Aorta (tissue), 5 donors: ENCODE measurements at places on chromosomes 11 and 22. TPM values are rescaled to one million over a fixed set of nuclear protein-coding genes. Genes with fewer than 3 reads are reported as not detected.

HSPB2 gene
- total RNA-seq: 18.1 TPM

MIAT gene
- total RNA-seq: 5.0 TPM

VSIG10L2 gene
- 0.48 TPM for total RNA-seq

PRSS23 gene
- total RNA-seq: 109 TPM

OR52B4 gene
- total RNA-seq: not detected

SLC1A2 gene
- total RNA-seq: 1.1 TPM

CDHR5 gene
- not detected for total RNA-seq

GSTP1 gene
- 432 TPM for total RNA-seq

NCR3LG1 gene
- 3.2 TPM for total RNA-seq

C22orf39 gene
- 33.4 TPM for total RNA-seq

CHEK1 gene
- 4.3 TPM for total RNA-seq

MIOX gene
- total RNA-seq: not detected

OR6A2 gene
- total RNA-seq: 0.26 TPM

GRCh38 chr11:117438371-117439000, 110.8 kb downstream of the CEP164 start:
- no peaks in the 10 kb centered on the region for H3K4me1 ChIP-seq
- peak; percentile 51 for DNase-seq
- no peaks in the 10 kb centered on the region for H3K36me3 ChIP-seq
- no peak overlapping the region for H3K4me3 ChIP-seq
- no peak overlapping the region for H3K27ac ChIP-seq

GRCh38 chr22:23285236-23285635, 104.9 kb downstream of the BCR start:
- H3K4me1 ChIP-seq: no peaks in the 10 kb centered on the region
- H3K27ac ChIP-seq: no peak overlapping the region
- DNase-seq: no peak
- no peaks in the 10 kb centered on the region for H3K27me3 ChIP-seq

DNA sequence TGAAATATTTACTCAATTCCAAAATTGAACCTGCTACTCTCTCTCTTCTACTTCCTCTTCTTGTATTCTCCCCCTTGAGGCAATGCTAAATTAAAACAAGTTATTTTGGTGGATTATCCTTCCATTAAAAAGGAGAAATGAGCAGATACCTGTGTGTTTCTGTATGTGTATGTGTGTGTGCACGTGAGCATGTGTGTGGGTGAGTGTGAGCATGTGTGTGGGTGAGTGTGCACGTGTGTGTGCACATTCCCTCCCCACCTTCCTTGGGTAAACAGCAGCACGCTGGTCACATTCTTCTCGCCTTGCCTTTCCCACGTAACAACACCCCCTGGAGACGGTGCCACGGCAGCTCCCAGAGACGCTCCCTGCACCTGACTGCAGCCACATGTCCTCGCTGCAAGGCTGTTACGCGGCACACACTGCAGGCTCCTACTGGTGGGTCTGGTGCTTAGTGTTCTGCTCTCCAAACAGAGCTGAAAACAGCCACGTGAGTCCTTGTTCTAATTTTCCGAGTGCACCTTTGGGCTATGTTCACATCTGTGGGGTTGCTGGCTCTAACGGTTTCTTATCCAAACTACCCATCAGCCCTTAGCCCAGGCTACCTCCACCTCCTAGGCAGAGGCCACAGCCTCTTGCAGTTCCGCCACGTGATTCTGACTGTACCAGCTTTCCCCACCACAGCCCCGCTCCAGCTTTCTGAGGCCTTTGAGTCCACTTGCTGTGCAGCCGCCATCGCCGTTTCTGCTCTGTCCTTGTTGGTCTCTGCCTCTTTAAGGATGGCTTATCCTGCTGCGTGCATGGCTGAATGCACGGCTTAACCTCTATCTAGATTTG, 123.4 kb downstream of the CTTN start:
- no peak overlapping the region for H3K27ac ChIP-seq
- H3K4me3 ChIP-seq: no peak overlapping the region
- H3K27me3 ChIP-seq: no peaks in the 10 kb centered on the region
- peak; percentile 17 for DNase-seq

DNA sequence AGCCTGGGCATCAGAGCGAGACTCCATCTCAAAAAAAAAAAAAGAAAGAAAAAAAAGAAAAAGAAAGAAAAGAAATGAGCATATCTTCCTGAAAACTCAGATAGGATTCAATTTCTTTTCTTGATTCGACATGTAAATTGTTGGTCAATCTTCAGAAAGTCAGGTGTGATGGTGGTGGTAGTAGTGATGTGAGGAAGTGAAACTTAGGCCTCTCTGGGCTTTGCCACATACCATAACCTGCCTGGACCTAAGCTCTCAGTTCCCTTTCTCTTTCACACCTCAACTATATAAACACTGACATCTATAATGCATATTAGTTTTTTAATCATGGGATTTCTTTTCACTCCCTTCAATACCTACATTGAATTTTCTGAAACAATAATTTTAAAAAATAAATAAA, 98.0 kb upstream of the TBCEL start:
- DNase-seq: no peak
- H3K4me1 ChIP-seq: no peaks in the 10 kb centered on the region

DNA sequence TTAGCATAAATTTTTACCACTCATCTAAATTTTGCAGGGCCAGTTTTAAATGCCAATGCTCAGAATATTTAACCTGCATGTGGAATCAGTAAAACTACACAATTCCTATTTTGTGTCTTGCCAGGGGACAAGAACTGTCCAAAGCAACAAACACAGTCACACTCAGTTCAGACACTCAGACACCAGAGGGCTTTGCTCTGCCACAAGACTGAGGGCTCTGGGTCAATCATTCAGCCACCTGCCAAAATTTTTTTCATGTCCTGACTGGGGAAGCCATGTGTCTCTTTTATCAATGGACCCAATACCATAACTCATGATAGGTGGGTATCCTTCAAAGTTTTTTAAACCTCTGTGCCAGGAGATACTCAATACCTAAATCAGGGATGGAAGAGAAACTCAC, 304.0 kb upstream of the ANO3 start:
- DNase-seq: no peak
- H3K27me3 ChIP-seq: no peaks in the 10 kb centered on the region
- H3K36me3 ChIP-seq: no peaks in the 10 kb centered on the region

- no peak for DNase-seq
- no peaks in the 10 kb centered on the region for H3K27me3 ChIP-seq
- no peaks in the 10 kb centered on the region for H3K4me1 ChIP-seq
- H3K27ac ChIP-seq: no peak overlapping the region
These were observed 32.3 kb downstream of the RSPH14 start for GRCh38 chr22:23109441-23109978.

DNA sequence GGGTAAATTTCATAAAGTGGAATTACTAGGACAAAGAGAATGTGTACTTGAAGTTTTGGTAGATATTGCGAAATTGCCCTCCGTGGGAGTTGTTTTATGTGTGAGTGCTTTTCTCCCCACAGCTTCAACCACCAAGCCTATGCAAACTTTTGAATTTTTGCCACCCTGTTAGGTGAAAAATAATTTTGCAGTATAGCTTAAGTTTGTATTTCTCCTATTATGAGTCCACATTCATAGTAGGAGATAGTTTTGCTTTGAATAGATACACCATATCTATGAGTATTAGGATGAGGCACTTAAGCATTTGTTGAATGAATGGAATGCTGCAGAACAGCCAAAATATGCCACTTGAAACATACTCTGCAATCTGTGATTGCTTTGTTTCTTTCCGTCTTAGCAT, 43.6 kb downstream of the UVRAG start:
- no peaks in the 10 kb centered on the region for H3K36me3 ChIP-seq
- no peaks in the 10 kb centered on the region for H3K4me1 ChIP-seq
- no peak overlapping the region for H3K27ac ChIP-seq
- no peak for DNase-seq

DNA sequence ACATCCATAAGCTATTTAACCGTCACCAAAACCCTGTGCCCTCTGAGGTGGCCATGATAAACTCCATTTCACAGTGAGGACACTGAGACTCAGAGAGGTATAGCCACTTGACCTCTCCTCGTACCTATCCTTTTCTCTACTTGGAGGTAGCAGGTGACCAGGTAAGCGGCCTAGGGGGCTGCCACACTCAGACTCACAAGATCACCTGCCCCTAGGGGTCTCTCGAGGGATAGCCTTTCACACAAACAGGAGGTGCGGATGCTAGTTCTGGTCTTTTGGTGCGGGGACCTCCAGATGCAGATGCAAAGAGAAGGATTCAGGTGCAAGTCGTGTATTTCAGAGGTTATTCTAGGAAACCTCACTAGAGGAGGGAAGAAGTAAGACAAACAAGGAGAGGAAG, 14.6 kb downstream of the MS4A18 start:
- H3K27ac ChIP-seq: no peak overlapping the region
- no peak for DNase-seq
- no peaks in the 10 kb centered on the region for H3K27me3 ChIP-seq
- no peaks in the 10 kb centered on the region for H3K4me1 ChIP-seq
- no peak overlapping the region for H3K4me3 ChIP-seq

- H3K27me3 ChIP-seq: no peaks in the 10 kb centered on the region
- no peaks in the 10 kb centered on the region for H3K36me3 ChIP-seq
- H3K4me3 ChIP-seq: no peak overlapping the region
These were observed 1516.4 kb downstream of the TBC1D22A start for GRCh38 chr22:48278620-48279460.

GRCh38 chr11:111189466-111189865, 56.1 kb upstream of the POU2AF2 start:
- no peaks in the 10 kb centered on the region for H3K36me3 ChIP-seq
- no peaks in the 10 kb centered on the region for H3K4me1 ChIP-seq
- no peak overlapping the region for H3K27ac ChIP-seq
- H3K27me3 ChIP-seq: no peaks in the 10 kb centered on the region
- DNase-seq: no peak

GRCh38 chr11:21602699-21603098, 590.2 kb upstream of the ANO5 start:
- DNase-seq: no peak
- no peak overlapping the region for H3K4me3 ChIP-seq
- H3K4me1 ChIP-seq: no peaks in the 10 kb centered on the region
- H3K27me3 ChIP-seq: no peaks in the 10 kb centered on the region
- no peak overlapping the region for H3K27ac ChIP-seq
- H3K36me3 ChIP-seq: no peaks in the 10 kb centered on the region

GRCh38 chr11:117885777-117886176, 9.3 kb upstream of the FXYD6 start:
- no peaks in the 10 kb centered on the region for H3K27me3 ChIP-seq
- no peak for DNase-seq
- H3K4me1 ChIP-seq: no peaks in the 10 kb centered on the region
- H3K36me3 ChIP-seq: no peaks in the 10 kb centered on the region

DNA sequence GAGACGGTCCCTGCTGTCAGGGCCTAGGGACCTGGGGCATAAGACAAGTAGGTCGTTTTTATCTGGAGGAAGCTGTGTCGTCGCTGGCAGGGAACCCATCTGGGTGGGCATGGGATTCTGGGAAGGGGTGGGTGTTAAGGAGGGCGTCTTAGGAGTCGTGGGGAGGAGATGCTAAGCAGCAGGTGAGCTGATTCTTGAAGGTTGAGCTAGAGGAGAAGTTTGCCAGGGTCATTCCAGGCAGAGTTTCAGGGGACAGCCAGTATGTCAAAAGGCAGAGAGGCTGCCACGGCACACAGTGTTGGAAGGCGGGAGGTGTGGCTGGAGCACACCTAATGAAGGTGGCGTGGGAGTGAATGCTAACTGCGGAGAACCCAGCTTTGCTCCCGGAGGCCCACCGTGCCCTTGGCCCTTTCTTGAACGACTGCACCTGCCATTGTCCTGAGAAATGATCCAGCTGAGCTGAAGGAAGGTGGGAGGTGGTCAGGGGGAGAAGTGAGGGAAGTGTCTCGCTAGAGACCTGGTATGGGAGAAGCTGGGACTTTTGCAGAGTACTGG, 1.3 kb downstream of the FAM118A start:
- no peak for DNase-seq
- no peaks in the 10 kb centered on the region for H3K27me3 ChIP-seq
- H3K4me1 ChIP-seq: peaks cover 2% of the 10 kb centered on the region
- no peaks in the 10 kb centered on the region for H3K36me3 ChIP-seq

DNA sequence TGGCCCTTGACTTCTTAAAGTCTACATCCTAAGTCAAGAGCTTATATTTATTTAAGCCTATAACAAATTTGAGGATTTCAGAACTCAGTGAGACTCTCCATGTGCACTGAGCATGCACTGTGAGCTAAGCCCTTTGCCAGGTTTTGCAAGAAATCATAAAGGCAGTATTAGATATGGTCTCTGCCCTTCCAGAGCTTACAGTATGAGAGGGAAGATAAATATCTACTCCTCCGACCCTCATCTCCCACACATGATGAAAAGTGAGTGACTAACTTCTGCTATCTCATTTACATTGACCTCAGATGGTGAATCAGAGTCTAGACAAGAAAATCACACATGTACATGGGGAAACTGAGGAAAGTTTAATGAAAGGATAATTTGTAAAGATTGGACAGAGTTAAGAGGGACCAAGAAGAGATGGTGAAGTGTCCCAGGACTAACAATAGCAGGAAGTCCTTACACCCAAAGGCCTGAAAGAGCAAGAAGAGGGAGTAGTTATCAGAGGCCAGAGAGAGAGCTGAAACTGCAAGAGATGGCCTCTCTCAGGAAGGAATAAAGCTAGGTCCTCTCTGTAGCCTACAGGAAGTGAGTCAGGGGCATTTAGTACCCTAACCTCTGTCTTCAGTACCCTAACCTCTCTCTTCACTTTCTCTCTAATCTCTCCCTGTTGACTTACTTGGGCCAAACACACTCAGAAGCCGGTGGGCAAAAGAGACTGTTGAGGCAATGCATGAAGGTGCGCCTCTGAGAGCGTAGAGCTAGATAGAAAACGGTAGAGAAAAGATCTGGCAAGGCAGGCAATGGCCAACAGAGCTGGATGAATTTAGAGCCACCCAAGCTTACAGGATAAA, 23.0 kb upstream of the BLID start:
- H3K36me3 ChIP-seq: no peaks in the 10 kb centered on the region
- DNase-seq: no peak
- peaks cover 3% of the 10 kb centered on the region for H3K4me1 ChIP-seq

GRCh38 chr22:25492841-25493734, 71.4 kb upstream of the GRK3 start:
- H3K4me1 ChIP-seq: peaks cover 3% of the 10 kb centered on the region
- H3K27me3 ChIP-seq: no peaks in the 10 kb centered on the region
- DNase-seq: no peak
- H3K36me3 ChIP-seq: no peaks in the 10 kb centered on the region

GRCh38 chr22:20439928-20440575, 2.4 kb upstream of the SCARF2 start:
- peak; percentile 61 for DNase-seq
- no peaks in the 10 kb centered on the region for H3K4me1 ChIP-seq
- no peak overlapping the region for H3K4me3 ChIP-seq
- no peak overlapping the region for H3K27ac ChIP-seq
- no peaks in the 10 kb centered on the region for H3K27me3 ChIP-seq

DNA sequence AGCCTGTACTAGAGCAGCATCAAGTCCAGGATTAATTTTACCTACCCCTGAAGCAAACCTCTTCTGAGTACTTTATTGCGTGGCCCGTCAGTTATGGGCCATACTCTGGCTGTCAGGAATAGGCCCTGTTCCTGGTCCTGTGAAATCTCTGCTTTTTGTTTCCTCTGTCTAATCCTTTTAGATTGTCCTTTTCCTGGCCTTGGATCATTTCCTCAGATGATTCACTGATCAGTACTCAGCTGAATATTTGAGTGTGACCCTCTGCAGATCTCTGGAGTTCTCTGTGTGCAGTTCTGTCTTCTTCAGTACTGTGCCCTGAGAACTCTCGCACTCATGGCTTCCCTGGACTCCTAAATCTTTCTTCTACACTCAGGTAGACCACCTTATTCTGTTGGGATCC, 123.5 kb downstream of the UVRAG start:
- H3K4me1 ChIP-seq: no peaks in the 10 kb centered on the region
- H3K4me3 ChIP-seq: no peak overlapping the region
- no peaks in the 10 kb centered on the region for H3K36me3 ChIP-seq
- H3K27me3 ChIP-seq: no peaks in the 10 kb centered on the region
- no peak for DNase-seq
